ENCODE measurements at places on chromosomes 11 and 22.

DNA sequence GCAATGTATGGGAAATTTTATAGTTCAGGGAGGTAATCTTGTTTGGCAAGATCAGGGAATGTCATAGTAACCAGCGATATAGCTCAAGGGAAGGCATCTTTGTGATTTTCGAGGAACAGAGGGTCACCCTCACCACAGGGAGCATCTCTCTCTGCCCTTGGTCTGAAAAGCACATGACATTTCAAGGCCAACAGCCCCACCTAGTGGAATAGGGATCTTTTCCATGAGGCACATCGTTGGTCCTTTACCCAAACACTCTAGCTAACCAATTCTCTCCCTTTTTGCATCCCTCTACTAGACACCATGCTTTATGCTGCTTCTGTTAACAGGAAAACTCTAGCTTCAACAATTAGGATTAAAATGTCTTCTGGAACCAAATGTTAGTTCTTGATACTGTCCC is 179.0 kb downstream of the GRM5 start:
- peak; percentile 5 for DNase-seq

DNA sequence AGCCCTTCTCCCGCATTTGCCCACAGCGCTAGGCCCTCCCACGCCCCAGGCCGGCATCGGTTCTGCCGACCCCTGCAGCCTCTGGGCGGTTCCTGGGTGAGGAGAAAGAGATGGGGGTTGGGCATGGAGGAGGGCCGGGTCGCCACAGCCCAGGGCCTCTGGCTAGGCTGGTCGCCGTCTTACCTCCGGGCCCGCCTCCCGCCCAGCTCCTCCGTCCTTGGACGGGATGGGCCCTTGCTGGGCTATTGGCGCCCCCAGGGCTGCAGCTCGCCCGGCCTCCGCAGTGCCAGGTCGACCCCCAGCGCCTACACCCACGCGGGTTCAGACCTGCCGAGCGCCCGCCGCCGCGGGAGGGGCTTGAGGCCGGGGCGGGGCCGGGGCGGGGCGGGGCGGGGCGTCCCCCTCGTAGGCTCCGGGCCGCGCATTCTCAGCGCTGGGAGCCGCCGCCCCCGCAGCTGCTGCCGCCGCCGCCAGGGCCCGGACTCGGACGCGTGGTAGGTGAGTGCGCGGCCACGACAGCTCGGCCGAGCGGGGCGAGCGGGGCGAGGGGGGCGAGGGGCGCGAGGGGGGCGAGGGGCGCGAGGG is at the start of gene CD151:
CD151 (plus strand) TSS at position 424 of the 585 bp plus-strand sequence. CDS start 3,118 bp downstream, outside the sequence.
- DNase-seq = no peak

DNA sequence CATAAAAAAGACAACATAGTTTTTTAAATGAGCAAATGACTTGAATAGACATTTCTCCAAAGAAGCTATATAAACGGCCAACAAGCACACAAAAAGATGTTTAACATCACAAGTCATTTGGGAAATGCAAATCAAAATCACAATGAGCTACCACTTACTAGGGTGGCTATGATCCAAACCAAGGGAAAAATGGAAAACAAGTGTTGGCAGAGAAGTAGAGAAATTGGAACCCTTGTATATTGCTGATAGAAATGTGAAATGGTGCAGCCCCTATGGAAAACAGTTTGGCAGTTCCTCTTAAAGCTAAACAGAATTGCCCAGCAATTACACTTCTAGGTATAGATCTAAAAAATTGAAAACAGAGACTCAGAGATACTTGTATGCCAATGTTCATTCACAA is 29.0 kb downstream of the PAMR1 start:
- no peak for DNase-seq

DNA sequence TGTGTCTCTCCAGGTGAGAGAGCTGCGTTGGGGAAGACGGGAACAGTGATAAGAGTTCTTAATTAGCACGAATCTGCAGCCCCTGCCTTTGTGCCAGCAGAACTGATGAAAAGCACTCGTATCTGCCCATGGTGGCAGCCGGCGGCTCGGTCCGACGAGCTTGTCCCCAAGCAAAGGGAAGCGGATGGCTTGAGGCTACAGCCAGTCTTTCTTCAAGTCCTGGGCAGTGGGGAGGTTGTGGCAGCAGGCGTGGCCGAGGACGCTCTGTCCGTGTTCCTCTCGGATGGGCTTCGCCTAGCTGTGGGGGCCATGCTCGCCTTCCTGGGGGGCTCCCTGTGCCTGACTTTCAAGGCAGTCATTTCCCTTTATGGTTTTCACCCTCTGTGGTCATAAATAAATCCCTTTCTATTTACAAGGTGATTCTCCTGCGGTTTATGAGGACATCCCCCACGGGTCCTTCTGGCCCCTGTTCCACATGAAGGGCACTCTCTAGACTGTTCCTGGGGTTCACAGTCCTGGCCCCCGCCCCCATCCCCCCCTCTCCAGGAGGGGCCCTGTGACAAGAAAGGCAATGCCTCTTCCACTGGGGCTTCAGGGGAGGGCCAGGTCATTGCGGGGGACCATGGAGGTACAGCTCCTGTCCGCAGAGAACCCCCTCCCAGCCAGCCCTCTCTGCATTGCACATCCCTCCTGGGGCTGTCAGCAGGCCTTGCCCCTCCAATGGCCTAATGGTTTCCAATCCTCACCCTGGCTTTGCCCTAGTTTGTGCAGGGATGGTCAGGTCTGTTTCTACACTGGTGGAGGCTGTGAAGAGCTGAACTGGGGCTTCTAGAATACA is 1212.3 kb downstream of the BRD1 start:
- DNase-seq = no peak

DNA sequence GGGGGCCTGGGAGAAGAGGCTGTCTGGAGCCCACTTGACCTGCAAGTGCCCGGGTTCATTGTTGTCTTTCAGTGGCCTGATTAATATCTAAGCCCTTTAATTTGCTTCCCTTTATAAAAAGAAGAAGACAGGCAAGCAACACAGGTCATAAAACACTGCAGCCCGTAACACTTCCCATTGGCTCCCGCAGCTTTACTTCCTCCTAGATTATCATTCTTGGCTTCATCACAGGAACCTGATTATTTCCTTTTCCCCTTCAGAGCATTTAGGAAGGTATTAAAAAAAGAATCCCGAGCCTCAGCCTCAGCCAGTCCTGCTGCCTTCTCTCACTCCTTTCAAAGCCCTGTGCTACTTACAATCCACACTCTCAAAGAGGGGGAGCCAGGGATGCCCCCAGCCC is 183.2 kb downstream of the GRIK4 start:
- no peak for DNase-seq

DNA sequence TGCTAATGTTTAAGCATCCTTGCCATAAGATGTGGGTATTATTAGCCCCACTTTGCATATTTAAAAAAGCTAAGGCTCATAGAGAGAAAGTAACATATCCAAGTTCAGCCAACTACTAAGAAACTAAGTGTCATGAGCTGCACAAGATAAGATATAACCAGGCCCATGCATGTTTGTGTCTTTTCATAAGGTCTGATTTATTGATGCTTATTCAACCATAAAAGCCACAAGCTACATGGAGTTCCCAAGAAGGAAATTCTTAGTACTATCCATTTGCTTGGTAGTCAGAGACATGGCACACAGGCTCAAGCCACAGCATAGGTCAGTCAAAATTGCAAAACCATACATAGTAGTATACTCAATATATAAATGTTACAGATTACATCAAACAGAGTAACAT is 488.5 kb downstream of the SOX6 start:
- no peak for DNase-seq

GRCh38 chr11:124329787-124330478 is 9.9 kb upstream of the OR8D2 start:
- DNase-seq = no peak

DNA sequence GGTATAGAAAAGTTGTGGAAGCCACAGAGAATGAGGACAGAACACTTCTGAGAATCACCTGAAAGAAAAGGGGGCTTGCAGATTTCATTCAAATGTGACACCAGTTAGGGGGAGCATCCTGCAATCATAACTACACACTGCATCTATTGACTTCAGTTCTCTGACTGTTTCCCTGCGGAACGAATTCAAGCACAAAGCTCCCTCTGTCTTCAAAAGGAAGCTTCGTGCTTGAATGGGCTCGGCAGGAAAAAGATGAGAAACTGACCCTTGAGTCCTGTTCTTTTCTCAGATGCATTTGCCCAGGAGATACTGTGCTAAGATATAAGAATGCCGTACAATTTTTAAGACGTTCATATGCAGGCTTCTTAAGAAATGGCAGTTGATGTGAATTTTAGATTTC is 2000.4 kb upstream of the RAG2 start:
- DNase-seq = no peak

DNA sequence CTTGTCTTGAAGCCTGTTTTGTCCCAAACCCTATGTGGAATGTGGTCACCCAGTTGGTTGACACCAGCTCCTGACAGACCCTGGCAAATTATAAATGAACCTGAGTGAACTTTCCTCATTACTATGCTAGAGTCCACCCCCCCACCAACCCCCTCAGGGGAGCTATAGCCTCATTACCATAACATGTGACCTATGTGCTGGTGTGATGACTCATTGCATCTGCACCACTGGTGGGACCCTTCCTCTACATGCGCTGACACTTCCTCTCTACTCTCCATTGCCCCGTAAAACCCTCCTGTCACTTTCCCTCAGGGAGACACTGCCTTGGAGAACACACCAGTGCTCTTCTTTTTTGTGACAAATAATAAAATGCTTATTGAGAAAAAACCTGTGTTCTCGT is 105.0 kb upstream of the SESN3 start:
- DNase-seq = no peak

- no peak for DNase-seq
Observed at GRCh38 chr11:118661425-118662301, 17.8 kb downstream of the TREH start.

DNA sequence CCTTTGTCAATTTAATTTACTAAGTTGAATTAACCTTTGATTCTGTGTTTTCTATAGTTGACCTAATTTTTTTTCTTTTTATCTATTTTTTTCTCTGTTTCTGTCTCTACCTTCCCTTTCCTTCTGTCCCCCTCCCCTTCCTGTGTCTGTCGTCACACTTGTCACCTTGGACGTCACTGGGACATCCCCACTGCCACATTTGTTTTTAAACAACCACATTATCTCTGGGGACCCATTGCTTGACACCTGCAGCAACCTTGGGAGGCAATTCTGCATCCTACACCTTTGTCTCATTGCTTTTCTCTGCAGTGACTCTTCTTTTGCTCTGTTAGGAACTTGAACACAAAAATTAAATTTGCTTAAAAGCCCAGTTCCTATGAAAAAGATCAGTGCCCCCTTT is 51.8 kb upstream of the TTC12 start:
- no peak for DNase-seq

DNA sequence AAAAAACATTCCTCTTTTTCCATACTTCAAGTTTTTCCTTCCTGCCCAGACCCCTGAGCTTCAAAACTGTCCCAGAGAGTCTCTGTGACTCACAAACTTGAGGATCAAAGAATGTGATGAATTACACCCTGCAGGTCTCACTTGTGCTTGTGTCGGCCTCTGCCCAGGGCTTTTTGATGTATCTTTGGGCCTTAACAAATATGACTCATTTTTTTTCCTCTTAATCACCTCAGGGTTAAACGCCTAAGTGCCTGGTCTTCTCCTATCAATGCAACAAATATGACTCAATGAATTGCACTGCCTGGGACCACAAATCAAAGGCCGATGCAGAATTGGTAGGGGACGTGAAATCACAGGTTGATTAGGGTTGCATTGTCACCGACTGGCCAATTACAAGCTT is 267.7 kb downstream of the LARGE1 start:
- DNase-seq = no peak

DNA sequence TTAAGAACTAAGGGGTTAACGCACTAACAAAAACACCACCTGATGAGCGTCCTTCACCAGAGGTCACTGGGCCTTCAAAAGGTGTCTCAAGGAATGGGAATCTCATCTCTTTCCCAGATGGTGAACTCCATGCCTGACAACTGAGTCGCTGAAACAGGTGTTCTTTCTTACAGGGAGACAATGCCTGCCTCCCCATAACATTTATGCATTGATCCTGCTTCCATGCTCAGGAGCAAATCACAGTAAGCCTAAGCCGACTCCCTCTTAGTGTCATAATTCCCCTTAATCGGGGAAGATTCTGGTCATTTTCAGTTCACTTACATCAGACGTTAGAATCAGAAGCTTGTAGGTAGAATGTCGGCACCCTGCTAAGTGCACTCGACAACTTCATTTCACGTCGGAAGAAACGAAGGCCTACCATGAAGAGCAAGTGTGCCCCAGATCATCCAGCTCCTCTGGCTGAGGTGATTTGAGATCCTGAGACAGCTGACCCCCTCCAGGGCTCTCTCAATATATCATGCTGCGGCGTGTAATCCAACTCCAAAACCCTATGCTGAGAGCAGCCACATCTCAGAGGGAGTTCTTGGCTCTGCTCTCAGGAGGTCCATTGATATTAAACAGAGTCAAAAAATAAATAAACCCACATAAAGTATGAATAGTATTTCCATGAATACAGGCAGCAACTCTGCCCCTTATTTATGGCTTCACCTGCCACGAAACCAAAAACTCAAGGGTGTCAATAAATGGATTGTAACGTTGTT is 163.1 kb downstream of the LARGE1 start:
- no peak for DNase-seq

DNA sequence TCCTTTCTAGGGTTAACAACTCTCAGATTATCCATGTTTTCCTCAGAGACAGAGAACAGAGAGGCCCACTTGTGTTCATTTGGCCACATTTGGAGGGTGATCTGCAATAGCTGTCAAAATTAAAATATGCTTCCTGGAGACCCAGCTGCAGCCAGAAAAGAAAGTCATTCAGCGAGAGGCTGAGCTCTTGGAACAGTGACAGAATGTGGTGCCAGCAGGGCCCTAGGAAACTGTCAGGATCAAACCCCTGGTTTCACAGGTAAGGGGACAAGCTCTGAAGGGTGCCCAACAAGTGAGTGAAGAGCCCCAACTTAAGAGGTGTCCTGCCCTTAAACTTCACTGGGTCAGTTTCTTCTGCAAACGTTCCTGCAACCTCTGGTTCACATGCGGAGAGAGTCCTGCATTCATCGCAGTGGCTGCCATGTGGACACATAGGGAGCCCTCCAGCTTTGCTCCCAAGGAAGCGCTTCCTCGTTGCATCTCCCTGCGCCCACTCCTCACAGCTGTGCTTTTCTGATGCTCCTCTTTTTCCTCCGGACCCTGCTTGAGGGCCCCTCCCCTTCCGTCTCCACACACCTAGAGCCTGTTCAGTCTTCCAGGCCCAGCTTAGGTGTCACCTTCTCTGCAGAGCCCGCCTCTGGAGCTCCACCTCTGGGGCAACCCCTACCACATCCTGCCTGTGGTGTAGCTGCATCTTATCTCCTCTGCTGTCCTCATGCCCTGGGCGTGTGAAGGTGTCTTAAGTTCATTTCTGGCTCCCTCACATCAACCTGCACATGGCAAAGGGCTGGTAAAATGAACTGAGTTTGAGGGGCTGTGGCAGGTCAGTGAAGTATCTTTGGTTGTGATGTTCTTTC is 3.9 kb downstream of the UCP3 start:
- peak; percentile 59 for DNase-seq
